ENCODE measurements at places on chromosomes 7 and 10. TPM values are rescaled to one million over a fixed set of nuclear protein-coding genes. Genes with fewer than 3 reads are reported as not detected.

The TTYH3 gene
- total RNA-seq, result 0.87 TPM

The TRIM50 gene
- not detected for total RNA-seq

The CCDC186 gene
- 14.6 TPM for total RNA-seq

The PON1 gene
- not detected for total RNA-seq

The C10orf90 gene
- total RNA-seq, result not detected

The FAM25A gene
- not detected for total RNA-seq

The SPDYE11 gene
- not detected for total RNA-seq

The NKX2-3 gene
- total RNA-seq, result not detected

The LIMK1 gene
- 44.7 TPM for total RNA-seq

The BLOC1S2 gene
- 121 TPM for total RNA-seq

The GNGT1 gene
- total RNA-seq, result not detected

The TMEM229A gene
- not detected for total RNA-seq

The ASAH2B gene
- total RNA-seq, result 5.2 TPM

The LDB3 gene
- 8.3 TPM for total RNA-seq

The USP6NL gene
- total RNA-seq, result 54.3 TPM

The GRID2IP gene
- not detected for total RNA-seq

The PKD2L1 gene
- total RNA-seq, result 0.25 TPM

The GIMAP7 gene
- not detected for total RNA-seq

The CPA2 gene
- total RNA-seq, result not detected

The HMX3 gene
- not detected for total RNA-seq

The EEPD1 gene
- total RNA-seq, result 63.5 TPM

The ZNF800 gene
- total RNA-seq, result 21.5 TPM

The PNLIPRP1 gene
- not detected for total RNA-seq

Measured in Karpas-422 (cell line).